ENCODE measurements at places on chromosomes 4 and X. TPM values are rescaled to one million over a fixed set of nuclear protein-coding genes. Genes with fewer than 3 reads are reported as not detected.

GRCh38 chr4:113849771-113850170, 88.2 kb upstream of the CAMK2D start:
- H3K27me3 ChIP-seq = no peaks in the 10 kb centered on the region
- no peak for DNase-seq
- H3K4me1 ChIP-seq = no peaks in the 10 kb centered on the region
- no peak overlapping the region for H3K4me3 ChIP-seq

DNA sequence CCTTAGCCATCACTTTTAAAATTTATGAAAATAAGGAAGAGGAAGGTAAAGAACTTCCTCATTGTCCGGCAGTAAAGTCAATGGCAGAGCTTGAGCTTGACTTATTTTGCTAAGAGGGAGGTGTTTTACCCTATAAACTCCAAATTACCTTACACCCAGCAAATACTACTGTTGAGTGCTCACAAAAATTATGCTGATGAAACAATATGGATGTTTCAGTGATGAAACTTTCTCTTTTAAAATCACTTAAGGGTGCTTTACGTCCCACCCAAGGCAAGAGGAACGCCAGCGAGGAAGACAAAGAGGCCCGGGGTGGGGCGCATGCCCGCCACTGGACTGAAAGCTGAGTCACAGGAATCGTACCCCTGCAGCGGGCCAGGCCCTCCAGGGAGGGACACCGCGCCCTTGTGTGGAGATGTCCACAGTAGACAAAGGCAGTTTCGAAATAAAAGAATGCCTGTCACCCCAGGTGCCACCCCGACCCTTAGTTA, 560 bp upstream of the TMSB4X start:
- peaks cover 34% of the 10 kb centered on the region for H3K36me3 ChIP-seq
- peaks cover 2% of the 10 kb centered on the region for H3K4me1 ChIP-seq
- no peaks in the 10 kb centered on the region for H3K27me3 ChIP-seq
- peak overlapping the region; percentile 74 for H3K27ac ChIP-seq

- no peak overlapping the region for H3K27ac ChIP-seq
- H3K27me3 ChIP-seq = no peaks in the 10 kb centered on the region
- H3K4me1 ChIP-seq = no peaks in the 10 kb centered on the region
- no peak for DNase-seq
- H3K4me3 ChIP-seq = no peak overlapping the region
Observed at GRCh38 chrX:13478740-13479451, 90.5 kb upstream of the EGFL6 start.

Gene CT47A7
- total RNA-seq = not detected

Gene COL4A6
- 16.7 TPM for total RNA-seq

- DNase-seq = no peak
- no peaks in the 10 kb centered on the region for H3K36me3 ChIP-seq
- no peak overlapping the region for H3K27ac ChIP-seq
- no peaks in the 10 kb centered on the region for H3K27me3 ChIP-seq
- no peaks in the 10 kb centered on the region for H3K4me1 ChIP-seq
- H3K4me3 ChIP-seq = no peak overlapping the region
Observed at GRCh38 chrX:154793084-154793795, 12.0 kb downstream of the MPP1 start.

Gene PITX2
- 7.5 TPM for total RNA-seq

DNA sequence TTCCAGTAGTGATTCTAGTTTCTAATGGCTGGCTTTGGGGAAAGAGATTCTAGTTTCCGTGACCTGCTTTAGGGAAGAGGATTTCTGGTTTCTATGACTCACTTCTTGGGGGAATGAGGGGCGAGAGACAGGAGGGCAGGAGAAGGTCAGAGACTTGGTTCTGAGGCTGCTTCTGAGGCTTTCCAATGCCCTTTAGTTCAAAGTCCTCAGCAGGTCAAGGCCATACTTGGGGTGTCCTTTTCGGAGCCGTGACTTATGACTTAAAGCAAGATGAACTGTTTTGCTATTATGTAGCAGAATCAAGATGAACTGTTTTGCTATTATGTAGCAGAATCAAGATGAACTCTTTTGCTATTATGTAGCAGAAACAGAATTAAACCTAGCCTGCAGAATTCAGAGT, 52.2 kb upstream of the TLR3 start:
- no peak overlapping the region for H3K27ac ChIP-seq
- H3K36me3 ChIP-seq = no peaks in the 10 kb centered on the region
- no peak for DNase-seq
- no peaks in the 10 kb centered on the region for H3K27me3 ChIP-seq
- H3K4me3 ChIP-seq = no peak overlapping the region

Gene VCX
- total RNA-seq = not detected

DNA sequence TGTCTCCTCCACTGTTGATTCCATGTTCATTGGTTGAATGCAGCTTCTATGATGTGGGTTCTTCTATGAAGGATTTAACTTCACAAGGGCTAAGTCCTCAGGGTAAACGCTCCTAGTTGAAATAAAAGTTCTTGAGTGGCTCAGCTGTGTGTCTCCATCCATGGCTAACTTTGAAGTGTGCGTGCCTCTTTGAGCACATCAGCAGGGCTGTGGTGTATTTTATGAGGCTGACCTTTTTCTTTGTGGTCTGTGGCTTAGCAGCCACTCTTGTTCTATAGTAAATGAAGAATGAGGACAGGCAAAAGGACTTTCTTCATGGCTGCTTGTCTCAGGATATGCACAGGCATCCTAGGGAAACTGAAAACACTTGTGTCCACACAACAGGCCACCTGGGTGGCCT, 88.5 kb downstream of the KIT start:
- H3K36me3 ChIP-seq = peaks cover 25% of the 10 kb centered on the region
- H3K27ac ChIP-seq = no peak overlapping the region
- H3K4me1 ChIP-seq = peaks cover 4% of the 10 kb centered on the region
- H3K4me3 ChIP-seq = no peak overlapping the region
- no peaks in the 10 kb centered on the region for H3K27me3 ChIP-seq

- no peaks in the 10 kb centered on the region for H3K4me1 ChIP-seq
- H3K4me3 ChIP-seq = no peak overlapping the region
- no peaks in the 10 kb centered on the region for H3K27me3 ChIP-seq
- H3K27ac ChIP-seq = no peak overlapping the region
- H3K36me3 ChIP-seq = no peaks in the 10 kb centered on the region
Observed at GRCh38 chr4:83219344-83220331, 65.0 kb downstream of the COQ2 start.

DNA sequence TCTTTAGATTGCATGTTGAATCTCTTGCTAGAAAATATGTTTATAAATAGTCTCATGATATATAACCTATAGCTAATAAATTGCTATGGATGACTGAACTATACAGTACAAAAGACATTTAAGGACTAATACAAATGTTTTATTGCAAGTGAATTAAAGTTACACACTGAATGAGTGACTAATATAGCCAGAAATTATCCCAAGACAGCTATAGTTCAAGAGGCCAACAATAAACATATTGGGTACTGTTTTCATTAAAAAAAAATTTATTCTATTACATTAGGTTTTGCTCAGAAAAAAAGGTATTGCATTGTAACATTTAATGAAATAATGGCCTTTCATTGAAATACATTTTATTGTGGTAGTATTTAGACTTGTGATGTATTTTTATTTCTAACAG, 819.1 kb downstream of the TRIML1 start:
- H3K27me3 ChIP-seq = no peaks in the 10 kb centered on the region
- peaks cover 2% of the 10 kb centered on the region for H3K36me3 ChIP-seq
- no peaks in the 10 kb centered on the region for H3K4me1 ChIP-seq
- no peak for DNase-seq

DNA sequence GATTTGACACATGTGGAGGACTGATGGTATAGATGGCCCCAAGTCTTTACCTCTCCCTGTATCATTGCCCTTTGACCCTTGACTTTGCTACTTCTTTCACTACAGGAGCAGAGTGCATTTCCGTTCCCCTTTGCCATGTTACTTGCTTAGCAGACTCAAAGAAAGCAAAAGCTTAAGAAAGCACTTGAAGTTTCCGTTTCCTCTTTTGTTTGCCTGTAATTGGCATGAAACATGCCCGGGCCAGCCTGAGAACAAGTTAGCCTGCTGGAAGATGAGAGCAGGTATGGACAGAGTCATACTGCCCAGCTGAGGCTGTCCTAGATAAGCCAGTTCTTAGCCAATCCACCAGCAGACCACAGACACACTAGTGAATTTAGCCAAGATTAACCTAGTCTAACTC, 206.0 kb downstream of the BCOR start:
- H3K27ac ChIP-seq = no peak overlapping the region
- no peaks in the 10 kb centered on the region for H3K4me1 ChIP-seq
- no peak overlapping the region for H3K4me3 ChIP-seq
- 0 out of 2 replicates have a peak, but pooled peaks cover 5% of the 10 kb centered on the region for H3K36me3 ChIP-seq

Gene TKTL2
- total RNA-seq = not detected

DNA sequence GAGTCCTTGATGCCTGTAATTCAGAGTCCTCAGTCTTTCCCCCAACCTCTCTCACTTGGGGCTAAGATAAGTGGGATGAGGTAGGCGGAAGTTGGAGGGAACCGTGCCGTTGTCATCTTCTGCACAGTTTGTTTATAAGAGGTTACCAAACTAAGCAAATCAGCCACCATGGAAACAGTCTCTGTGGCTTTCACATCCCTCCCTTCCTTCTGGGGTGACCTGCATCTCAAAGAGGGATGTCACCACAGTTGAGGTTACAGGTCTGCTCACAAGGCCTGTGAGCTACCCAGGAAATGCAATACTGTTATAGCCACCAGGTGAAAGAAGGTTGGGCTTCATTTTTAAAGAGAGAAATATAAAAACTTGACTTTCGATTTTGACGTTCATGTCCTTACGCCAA, 26.3 kb downstream of the RTL5 start:
- H3K27ac ChIP-seq = no peak overlapping the region
- peaks cover 2% of the 10 kb centered on the region for H3K36me3 ChIP-seq
- H3K27me3 ChIP-seq = no peaks in the 10 kb centered on the region
- no peaks in the 10 kb centered on the region for H3K4me1 ChIP-seq
- DNase-seq = no peak

Gene NPFFR2
- total RNA-seq = 7.3 TPM

DNA sequence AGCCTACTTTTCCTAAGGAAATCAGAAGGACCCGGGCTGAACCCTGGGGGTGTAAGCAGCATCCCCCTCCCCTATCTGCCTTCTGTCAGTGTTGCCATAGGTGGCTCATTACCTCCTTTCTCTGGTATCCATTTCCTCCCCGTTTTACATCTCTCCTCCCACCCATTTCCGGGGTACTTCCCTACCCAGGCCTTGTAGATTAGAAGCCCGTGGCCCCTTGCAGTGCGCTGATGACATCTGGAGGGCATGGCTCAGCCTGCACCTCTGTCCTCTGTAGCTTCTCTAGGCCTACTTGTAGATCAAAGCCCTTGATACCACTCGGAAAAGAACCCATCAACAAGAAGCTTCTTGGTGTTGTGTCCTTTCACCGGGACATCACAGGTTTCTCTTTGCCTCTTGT, 71.8 kb downstream of the NBDY start:
- peak; percentile 53 for DNase-seq
- no peaks in the 10 kb centered on the region for H3K27me3 ChIP-seq
- H3K4me3 ChIP-seq = no peak overlapping the region
- no peak overlapping the region for H3K27ac ChIP-seq

Gene DUX4
- total RNA-seq = not detected

Gene PDHA2
- not detected for total RNA-seq

GRCh38 chrX:12610079-12610478, 181.1 kb upstream of the PRPS2 start:
- no peak overlapping the region for H3K4me3 ChIP-seq
- no peaks in the 10 kb centered on the region for H3K36me3 ChIP-seq
- no peak overlapping the region for H3K27ac ChIP-seq
- H3K27me3 ChIP-seq = no peaks in the 10 kb centered on the region
- H3K4me1 ChIP-seq = no peaks in the 10 kb centered on the region

Gene TRAPPC11
- total RNA-seq = 32.2 TPM

GRCh38 chr4:4507403-4507802, 34.4 kb downstream of the STX18 start:
- H3K36me3 ChIP-seq = no peaks in the 10 kb centered on the region
- DNase-seq = no peak
- no peaks in the 10 kb centered on the region for H3K4me1 ChIP-seq
- H3K27ac ChIP-seq = no peak overlapping the region
- H3K4me3 ChIP-seq = no peak overlapping the region
- H3K27me3 ChIP-seq = no peaks in the 10 kb centered on the region

DNA sequence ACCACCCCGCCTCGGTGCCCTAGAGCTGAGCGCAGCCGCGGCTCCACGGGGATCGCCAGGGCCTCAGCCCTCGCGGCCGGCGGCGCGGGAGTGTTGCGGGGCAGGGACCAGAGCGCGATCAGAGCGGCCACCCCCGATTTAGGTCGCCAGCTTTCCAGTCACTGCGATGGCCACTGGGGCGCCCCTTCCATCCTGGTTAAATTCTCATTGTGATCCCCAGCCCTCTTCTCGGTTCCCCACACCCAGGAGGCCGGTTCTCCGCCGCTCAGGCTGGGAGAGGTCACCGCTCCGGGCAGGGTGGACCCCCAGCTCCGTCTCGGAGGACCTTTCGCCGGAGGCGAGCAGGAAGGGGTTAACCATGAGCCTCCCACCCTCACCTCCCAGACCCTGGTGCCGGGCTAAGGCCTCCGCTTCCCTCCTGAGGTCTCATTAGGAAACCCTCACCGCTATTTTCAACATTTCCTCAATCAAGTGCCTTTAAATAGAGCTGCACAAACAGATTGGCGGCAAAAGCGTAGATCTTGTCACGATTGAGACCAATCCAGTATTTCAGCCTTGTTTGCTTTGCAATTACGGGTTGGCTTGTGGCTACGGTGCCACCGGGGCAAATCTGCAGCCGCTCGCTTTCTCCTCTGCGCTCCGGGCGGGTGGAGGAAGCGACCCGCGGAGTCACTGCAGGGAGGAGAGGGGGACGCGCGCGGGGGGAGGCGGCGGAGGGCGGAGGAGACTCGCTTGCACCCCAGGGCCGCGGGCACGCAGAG, 8.3 kb upstream of the HAND2 start:
- no peaks in the 10 kb centered on the region for H3K36me3 ChIP-seq
- H3K4me3 ChIP-seq = peak overlapping the region; percentile 74
- peaks cover 68% of the 10 kb centered on the region for H3K27me3 ChIP-seq

Gene SFRP2
- total RNA-seq = 156 TPM

DNA sequence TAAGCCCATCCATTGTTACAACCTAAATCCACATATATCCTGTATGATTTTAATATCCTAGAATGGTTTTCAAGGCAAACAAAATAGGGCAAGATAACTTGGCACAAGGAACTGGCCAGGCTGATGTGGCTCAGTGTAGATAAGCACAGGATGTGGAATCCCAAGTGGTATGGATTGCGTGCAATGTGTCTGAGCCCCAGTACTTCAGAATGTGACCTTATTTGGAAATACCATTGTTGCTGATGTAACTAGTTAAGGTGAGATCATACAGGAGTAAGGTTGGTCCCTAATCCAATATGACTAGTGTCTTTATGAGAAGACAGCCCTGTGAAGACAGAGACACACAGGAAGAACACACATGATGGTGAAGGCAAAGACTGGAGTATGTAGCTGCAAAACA, 72.4 kb downstream of the IL21 start:
- H3K4me1 ChIP-seq = no peaks in the 10 kb centered on the region
- H3K27me3 ChIP-seq = no peaks in the 10 kb centered on the region
- no peak overlapping the region for H3K4me3 ChIP-seq
- no peak overlapping the region for H3K27ac ChIP-seq
- H3K36me3 ChIP-seq = no peaks in the 10 kb centered on the region

GRCh38 chr4:96874657-96875056, 1034.8 kb downstream of the PDHA2 start:
- H3K27ac ChIP-seq = no peak overlapping the region
- H3K27me3 ChIP-seq = no peaks in the 10 kb centered on the region
- DNase-seq = no peak
- peaks cover 20% of the 10 kb centered on the region for H3K36me3 ChIP-seq
- no peaks in the 10 kb centered on the region for H3K4me1 ChIP-seq
- H3K4me3 ChIP-seq = no peak overlapping the region

Gene C4orf51
- 6.0 TPM for total RNA-seq

Gene GJB1
- total RNA-seq = not detected

Measured in H9 (cell line).